Fibroblast of lung (primary cell): ENCODE measurements at places on chromosomes 5 and 9. TPM values are rescaled to one million over a fixed set of nuclear protein-coding genes. Genes with fewer than 3 reads are reported as not detected.

The TXNDC8 gene
- total RNA-seq = not detected in 2 replicates

The ADAMTS6 gene
- 45.2 and 48.3 TPM in 2 replicates for total RNA-seq

The WNT8A gene
- not detected in 2 replicates for total RNA-seq

The HMCN2 gene
- under 0.01 TPM in 2 replicates for total RNA-seq

The UBE2QL1 gene
- total RNA-seq = under 0.01 TPM in 1 of 2 replicates, not detected in the other

The PCDHGB6 gene
- total RNA-seq = 3.9 and 4.3 TPM in 2 replicates

The LRRC19 gene
- total RNA-seq = not detected in 2 replicates

The PHF2 gene
- 12.1 and 13.4 TPM in 2 replicates for total RNA-seq

The ACTBL2 gene
- under 0.01 TPM in 1 of 2 replicates, not detected in the other for total RNA-seq
